ENCODE measurements at places on chromosomes 12 and 14.

GRCh38 chr14:102575160-102575845 is 17.1 kb upstream of the RCOR1 start:
- DNase-seq = no peak

GRCh38 chr12:91866566-91866965 is 279.1 kb downstream of the BTG1 start:
- no peak for DNase-seq

DNA sequence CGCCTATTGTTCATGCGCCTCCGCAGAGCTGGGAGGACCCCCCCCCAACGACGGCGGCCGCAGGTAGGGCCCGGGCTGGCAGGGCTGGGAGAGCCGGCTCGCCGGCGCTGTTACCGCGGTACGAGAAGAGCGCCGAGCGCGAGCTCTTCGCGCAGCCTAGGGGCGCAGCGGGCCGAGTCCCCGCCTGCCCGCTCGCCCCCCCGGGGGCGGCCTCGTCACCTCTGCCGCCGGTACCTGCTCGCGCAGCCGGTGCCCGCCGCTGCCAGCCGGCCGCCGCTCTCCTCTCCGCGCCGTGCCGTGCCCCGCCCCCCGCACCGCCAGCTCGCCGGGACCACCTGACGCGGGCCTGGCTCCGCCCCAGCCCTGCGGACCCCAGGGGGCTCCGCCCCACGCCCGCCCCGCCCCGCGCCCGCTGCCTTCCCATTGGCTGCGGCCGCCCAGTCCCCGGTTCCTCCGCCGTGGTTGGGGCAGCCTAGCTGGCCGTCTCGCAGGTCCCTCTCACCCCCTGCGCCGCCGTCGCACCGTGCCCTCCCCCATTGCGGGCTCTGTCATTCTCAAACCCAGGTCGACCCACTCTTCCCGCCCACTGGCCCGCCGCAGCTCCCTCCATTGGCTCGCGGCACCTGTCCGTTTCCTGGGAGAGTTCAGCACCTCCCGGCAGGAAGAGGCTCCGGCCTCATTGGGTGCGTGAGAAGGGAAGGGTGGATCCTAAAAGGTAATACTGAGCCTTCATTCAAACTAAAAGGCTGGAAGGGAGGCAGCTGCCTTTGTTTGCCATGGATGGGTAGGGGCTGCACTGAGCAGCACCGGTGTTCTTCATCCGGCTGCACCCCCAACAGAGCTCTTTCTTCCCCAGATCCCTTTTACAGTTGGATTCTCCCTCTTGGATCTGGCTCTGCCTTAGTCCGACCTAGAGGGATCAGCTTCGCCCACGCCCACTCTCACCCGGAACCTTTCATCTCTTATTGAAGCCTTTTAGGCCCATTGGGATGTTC is at the start of gene MAP3K9:
Gene MAP3K9 (minus strand): TSS at position 289 of the 995 bp plus-strand sequence. CDS start 342 bp downstream, outside the sequence.
- DNase-seq = no peak

DNA sequence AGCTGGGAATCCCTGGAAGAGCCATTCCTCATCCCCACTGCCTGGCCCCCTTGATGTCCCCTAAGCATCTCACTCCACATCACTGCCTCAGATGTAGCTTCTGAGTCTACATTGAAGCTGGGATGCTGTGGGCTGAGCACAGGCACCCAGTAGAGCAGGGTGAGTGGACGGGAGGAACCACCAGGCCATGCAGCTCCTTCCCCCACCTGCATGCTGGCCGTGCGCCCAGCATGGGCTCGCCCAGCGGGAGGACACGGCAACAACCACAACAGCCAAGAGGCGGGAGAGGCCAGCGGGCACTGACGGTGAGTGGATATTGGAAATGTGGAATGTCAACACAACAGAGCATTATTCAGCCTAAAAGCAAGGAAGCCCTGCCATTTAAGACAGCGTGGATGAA is 310.9 kb downstream of the ADGRD1 start:
- DNase-seq = no peak

- no peak for DNase-seq
Observed at GRCh38 chr12:29582146-29582545, 84.7 kb upstream of the OVCH1 start.

GRCh38 chr14:85471744-85472143 is 58.2 kb upstream of the FLRT2 start:
- peak; percentile 71 for DNase-seq

DNA sequence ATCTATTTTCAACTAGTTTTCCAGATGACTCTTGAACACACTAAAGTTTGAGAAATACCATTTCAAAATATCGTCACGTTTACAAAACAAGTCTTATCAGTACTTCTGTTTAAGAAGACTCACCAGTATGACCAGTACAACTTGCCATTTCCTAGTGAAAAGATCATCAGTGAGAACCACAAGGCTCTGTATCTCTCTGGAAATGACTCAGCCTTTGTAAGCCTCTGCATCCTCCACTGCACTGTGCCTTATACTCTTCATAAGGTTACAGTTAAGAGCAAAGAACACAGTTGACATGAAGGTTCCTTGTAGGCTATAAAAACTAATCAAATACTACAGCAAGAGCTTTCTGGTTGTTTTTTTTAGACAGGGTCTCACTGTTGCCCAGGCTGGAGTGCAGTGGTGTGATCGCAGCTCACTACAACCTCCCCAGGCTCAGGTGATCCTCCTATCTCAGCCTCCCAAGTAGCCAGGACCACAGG is 5.7 kb upstream of the VTI1B start:
- peak; percentile 77 for DNase-seq
